Dermis microvascular lymphatic vessel endothelial cell (primary cell): ENCODE measurements at places on chromosomes 16 and 17. TPM values are rescaled to one million over a fixed set of nuclear protein-coding genes. Genes with fewer than 3 reads are reported as not detected.

DNA sequence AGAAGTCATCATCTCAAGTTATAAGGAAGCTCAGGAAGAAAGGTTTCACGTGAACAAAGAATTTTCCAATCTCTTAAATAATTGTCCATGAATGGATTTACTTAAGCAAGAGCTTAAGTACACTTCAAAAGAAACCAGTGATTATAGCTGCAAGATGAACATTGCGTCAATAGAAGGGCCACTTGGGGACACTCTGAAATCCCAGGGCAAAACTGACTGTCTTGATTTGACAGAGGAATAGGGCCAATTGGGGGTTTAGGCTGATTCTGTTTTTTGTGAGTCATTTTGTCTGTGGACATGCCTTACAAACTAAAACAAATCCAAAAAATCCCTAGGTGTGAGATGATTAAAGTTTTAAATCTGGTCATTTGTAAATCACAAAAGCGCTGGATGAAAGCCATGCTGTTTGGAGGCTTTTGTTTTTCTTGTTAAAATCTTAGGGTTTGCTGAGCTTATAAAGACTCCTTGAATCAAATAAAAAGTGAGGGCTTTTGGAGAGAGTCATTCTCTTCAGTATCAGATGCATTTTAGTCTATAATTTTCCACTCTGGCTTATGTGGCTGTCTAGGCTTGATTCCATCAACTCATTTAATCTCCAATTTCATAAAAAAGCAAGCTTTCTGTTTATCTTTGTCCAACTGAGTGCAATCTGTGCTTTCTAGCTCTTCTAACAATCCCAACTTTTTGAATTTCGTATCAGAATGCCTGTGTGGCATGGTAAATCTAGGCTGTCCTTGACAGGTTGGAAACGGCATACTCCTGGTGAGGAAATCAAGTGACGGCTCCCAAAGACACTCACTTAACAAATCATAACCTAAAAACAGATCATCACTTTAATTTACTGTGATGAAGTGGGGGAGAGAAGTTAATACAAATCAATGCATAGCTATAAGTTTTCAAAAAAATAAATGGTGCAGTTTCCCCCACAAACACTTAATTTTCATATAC is 98.2 kb upstream of the SOX9 start:
- no peak for DNase-seq

GRCh38 chr17:38421171-38421841 is 7.0 kb upstream of the ARHGAP23 start:
- peak; percentile 50 for DNase-seq

GRCh38 chr17:55266958-55267688 is 2.4 kb downstream of the HLF start:
- DNase-seq, result no peak

GRCh38 chr17:46922804-46923635 is at the start of gene GOSR2:
TSS of gene GOSR2 (plus strand) at chr17:46923160. CDS start at chr17:46923193, 33 bp downstream.
- peak; percentile 80 for DNase-seq

DNA sequence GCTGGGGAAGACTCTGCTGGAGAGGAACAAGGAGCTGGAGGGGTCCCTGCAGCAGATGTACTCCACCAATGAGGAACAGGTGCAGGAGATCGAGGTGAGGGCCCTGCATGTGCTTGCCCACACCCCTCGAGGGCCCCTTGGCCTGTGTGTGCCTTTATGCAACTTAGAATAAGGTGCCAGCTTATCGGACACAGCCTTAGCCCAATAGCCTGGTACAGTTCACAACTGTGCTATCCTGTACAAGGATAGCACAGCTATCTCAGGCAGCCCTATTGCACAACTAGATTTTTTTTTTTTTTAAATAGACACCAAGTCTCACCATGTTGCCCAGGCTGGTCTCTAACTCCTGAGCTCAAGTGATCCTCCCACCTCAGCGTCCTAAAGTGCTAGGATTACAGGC is 12.1 kb downstream of the CDR2L start:
- DNase-seq, result no peak

Gene CHST4
- total RNA-seq, result not detected in 2 replicates

Gene CSH1
- not detected in 2 replicates for total RNA-seq
